Activated T-helper 1 cell treated with Interleukin-2 at 50 U/mL for 16 hours (primary cell): ENCODE measurements at places on chromosomes 1 and 21.

DNA sequence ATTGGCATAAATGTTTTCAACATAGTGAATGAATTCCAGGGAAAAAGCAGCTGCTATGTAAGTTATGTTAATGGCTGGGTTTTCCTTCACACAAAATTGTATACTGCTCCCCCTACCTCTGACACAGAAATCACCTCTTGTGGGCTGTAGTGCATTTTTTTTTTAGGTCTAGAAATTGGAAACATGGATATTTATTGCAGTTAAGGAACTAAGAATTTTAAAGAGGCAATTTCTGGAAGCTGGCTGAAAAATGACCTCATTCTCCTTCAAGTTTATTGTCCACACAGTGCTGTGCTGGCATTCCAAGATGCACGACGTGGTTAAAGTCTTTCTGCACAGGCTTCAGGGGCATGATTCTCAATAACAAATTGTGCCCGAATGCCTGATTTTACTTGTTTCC is 1424.2 kb downstream of the MRPL39 start:
- no peak for DNase-seq

- no peak for DNase-seq
Measured at GRCh38 chr1:234730770-234731568, 121.0 kb upstream of the IRF2BP2 start.

GRCh38 chr1:240827786-240828185 is 215.8 kb upstream of the GREM2 start:
- no peak for DNase-seq

DNA sequence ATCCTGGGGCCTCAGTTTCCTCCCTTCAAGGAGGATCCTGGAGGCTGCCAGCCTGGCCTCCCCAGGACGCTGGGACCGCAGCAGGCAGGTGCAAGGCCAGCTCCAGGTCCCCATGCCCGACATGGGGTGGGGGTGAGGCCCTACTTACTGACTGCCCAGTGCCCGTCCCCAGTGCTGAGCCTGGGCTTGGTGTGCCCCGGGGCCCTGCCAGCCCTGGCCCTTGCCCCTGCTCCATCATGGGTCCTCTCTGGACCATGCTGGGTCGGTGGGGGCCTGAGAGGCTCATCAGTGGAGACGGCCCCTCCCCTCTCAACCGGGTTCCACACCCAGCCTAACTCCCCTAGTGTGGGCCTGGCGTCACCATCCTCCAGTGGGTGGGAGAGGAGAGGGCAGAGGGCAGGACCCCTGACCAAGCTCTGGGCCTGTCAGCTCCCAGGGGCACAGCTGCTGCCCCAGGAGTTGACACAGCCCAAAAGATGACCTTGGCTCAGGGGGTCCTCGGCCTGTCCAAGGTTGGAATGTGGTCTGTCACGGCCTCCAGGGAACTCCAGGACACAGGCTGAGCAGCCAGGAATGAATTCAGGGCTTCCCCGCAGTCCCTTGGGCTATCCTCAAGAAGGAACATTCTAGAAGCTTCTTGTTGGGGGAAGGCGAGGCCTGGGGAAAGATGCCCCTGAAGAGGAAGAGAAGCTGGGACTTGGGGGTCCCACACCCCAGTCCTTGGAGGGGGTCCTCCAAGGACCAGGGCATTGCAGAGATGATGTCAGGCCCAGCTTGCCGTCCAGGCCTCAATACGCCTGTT is 17.6 kb upstream of the ARF1 start:
- no peak for DNase-seq

- DNase-seq, result no peak
Measured at GRCh38 chr1:41683681-41684500, 199.4 kb upstream of the EDN2 start.

GRCh38 chr1:199792874-199793273 is 234.6 kb upstream of the NR5A2 start:
- no peak for DNase-seq

DNA sequence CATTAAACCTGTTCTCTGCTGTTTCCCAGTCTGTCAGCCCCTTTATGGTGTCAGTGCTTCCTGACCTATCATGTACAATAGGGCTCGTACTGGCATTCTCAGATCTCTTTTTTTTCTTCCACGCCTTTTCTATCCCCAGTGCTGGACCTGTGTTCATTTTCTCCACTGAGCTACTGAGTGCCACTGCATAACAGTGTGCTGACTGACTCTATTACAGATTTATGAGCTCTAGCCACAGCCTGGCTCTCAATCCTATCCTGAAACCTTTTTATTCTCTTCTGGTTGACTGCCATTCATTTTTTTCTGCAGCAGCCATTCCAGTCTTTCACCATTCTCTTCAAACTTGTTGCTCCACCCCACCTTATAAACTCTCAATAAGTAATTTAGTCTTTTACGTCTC is 59.6 kb upstream of the MACF1 start:
- DNase-seq, result no peak

DNA sequence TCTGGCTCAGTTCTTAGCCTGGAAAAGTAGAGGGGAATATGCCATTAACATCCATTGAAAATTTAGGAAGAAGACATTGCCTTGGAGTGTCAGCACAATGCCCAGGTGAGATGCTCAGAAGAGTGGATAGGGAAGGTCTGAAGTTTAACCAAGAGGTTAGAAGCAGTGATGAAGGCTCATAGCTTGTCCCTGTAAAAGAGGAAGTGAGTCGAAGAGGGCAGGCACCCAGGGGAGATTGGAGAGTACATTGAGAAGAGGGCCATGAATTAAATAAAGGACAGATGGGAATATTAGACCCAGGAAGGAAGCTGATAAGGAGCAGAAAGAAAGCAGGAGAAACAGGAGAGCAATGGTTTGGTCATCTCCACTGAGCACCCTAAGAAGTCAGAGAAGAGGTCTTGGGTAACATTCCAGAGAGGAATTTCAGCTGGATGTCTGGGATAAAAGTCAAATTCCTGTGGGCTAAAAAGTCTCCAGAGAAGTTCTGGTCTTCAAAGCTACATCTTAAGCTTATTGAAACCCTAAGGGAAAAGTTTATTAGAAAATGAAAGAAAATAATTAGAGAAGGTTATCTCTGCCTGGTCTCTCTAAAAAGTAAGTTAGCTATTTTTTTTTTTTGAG is 17.3 kb downstream of the C8B start:
- DNase-seq, result no peak
